ENCODE measurements at places on chromosomes 4 and X. TPM values are rescaled to one million over a fixed set of nuclear protein-coding genes. Genes with fewer than 3 reads are reported as not detected.

DNA sequence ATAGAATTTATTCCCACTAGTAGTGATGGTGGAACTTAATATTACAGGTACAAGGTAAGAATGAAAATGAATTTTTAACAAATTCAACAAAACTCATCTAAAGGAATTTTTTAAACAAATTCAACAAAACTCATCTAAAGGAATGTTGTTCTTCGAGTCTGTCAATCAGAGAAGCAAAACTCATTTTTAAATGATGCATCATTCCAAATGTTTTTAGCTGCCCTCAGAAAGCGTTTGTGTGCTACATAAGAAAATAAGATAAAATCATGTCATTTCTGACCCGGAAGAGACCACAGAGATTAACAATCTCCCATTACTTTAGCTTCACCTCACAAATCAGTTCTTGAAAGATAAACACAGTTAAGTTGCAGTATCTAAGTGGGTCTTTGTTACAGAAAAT is 129.4 kb downstream of the REELD1 start:
- peaks cover 4% of the 10 kb centered on the region for H3K4me1 ChIP-seq
- no peaks in the 10 kb centered on the region for H3K27me3 ChIP-seq
- no peaks in the 10 kb centered on the region for H3K36me3 ChIP-seq
- H3K4me3 ChIP-seq = no peak overlapping the region

- no peak for DNase-seq
- no peaks in the 10 kb centered on the region for H3K4me1 ChIP-seq
- H3K27ac ChIP-seq = no peak overlapping the region
- no peaks in the 10 kb centered on the region for H3K36me3 ChIP-seq
- no peaks in the 10 kb centered on the region for H3K27me3 ChIP-seq
These were observed 282.2 kb upstream of the SLIT2 start for GRCh38 chr4:19969492-19969891.

DNA sequence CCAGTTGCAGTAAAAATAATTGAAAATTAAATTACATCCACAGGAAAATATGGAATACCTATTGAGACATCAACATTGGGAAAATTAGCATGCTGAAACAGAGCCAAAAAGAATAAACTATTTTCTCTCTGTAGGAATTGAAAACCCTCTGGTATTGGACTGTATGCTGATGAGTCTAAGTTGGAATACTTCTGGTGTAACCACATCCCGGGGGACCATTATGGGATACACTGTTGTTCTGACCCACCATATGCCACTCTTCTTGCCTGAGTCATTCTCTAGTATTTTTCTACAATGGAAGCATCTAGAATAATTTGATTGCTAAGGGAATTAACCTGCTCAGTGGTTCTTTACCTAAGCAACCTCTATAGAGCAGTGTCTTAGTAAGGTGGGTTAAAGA is 640.7 kb upstream of the AGA start:
- no peaks in the 10 kb centered on the region for H3K4me1 ChIP-seq
- no peak overlapping the region for H3K4me3 ChIP-seq
- H3K27me3 ChIP-seq = no peaks in the 10 kb centered on the region
- DNase-seq = no peak
- H3K36me3 ChIP-seq = no peaks in the 10 kb centered on the region

DNA sequence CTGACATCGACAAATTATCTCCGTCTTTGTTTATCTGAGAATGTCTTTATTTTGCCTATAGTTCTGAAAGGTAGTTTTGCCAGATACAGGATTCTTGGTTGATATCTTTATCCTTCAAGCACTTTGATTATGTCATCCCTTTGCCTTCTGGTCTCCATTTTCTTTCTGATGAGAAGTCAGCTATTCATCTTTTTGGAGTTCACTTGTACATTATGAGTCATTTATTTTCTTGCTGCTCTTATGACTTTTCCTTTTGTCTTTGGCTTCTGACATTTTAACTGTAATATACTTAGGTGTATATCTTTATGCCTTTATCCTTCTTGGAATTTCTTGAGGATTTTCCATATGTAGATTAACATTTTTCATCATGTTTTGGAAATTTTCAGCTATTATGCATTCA is 51.4 kb downstream of the SHROOM4 start:
- no peaks in the 10 kb centered on the region for H3K36me3 ChIP-seq
- no peak for DNase-seq
- no peak overlapping the region for H3K27ac ChIP-seq
- H3K4me3 ChIP-seq = no peak overlapping the region

DNA sequence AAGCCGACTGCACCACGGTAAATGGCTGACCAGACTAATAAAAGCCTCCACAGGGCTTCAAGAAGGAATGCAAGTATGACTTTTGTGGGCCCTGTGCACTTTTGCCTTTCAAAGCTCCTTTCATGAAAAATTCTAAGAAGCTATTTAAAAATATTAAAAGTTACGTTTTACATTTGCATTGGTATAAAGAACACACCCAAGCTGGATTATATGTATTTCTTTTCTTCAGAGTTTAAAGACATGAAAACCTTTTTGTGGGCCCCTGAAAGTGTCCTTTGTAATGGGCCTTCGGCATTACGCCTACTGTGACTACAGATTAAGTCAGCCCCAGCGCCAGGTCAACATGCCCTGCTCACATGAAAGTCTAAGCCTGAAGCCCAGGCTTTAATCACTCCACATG is 20.5 kb upstream of the ASB5 start:
- no peaks in the 10 kb centered on the region for H3K27me3 ChIP-seq
- H3K4me3 ChIP-seq = no peak overlapping the region
- no peak overlapping the region for H3K27ac ChIP-seq
- DNase-seq = no peak
- H3K36me3 ChIP-seq = peaks cover 28% of the 10 kb centered on the region

- H3K27me3 ChIP-seq = no peaks in the 10 kb centered on the region
- no peak for DNase-seq
- no peak overlapping the region for H3K27ac ChIP-seq
- H3K4me3 ChIP-seq = no peak overlapping the region
These were observed 12.5 kb upstream of the CXCL13 start for GRCh38 chr4:77593101-77593500.

DNA sequence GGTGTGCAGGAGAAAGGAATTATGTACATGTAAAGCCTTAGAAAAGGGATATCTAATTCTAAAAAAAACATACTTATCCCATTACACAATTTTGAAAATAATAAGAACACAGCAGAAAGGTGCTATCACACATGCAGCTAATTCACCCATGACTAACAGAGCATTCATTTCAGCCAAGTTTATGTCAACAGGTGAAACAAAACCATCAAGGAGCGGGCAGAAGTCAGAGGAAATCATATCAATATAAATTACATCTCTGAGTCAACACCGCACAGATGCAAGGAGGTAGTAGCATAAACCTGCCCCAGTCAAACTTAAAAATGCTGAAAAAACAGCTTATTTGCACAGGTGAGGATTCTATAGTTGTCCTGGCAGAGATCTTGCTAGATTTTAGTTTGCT is 197.9 kb downstream of the PRDM5 start:
- H3K36me3 ChIP-seq = no peaks in the 10 kb centered on the region
- H3K27ac ChIP-seq = no peak overlapping the region
- H3K4me1 ChIP-seq = no peaks in the 10 kb centered on the region
- H3K4me3 ChIP-seq = no peak overlapping the region
- DNase-seq = no peak

DNA sequence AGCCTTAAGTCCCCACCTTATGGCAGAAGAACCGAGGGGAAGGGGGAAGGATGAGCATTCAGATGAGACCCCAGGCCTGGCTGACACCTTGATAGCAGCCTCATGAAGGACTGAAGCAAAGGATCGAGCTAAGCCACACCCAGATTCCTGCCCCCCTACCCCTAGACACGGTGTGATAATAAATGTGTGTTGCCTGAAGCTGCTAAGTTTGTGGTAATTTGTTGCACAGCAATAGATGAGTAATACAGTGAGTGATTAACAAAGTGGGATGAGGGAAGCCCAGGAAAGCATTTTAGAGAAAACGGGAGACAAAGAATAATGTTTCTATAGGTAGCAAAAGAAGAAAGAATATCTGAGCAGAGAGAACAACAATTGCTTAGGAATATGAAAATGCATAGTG is 404.2 kb downstream of the MID1IP1 start:
- H3K27ac ChIP-seq = no peak overlapping the region
- H3K27me3 ChIP-seq = no peaks in the 10 kb centered on the region
- no peaks in the 10 kb centered on the region for H3K36me3 ChIP-seq
- H3K4me1 ChIP-seq = peaks cover 5% of the 10 kb centered on the region

GRCh38 chr4:78024085-78024484 is 33.0 kb upstream of the FRAS1 start:
- H3K4me1 ChIP-seq = peaks cover 13% of the 10 kb centered on the region
- H3K36me3 ChIP-seq = no peaks in the 10 kb centered on the region
- H3K27ac ChIP-seq = no peak overlapping the region

DNA sequence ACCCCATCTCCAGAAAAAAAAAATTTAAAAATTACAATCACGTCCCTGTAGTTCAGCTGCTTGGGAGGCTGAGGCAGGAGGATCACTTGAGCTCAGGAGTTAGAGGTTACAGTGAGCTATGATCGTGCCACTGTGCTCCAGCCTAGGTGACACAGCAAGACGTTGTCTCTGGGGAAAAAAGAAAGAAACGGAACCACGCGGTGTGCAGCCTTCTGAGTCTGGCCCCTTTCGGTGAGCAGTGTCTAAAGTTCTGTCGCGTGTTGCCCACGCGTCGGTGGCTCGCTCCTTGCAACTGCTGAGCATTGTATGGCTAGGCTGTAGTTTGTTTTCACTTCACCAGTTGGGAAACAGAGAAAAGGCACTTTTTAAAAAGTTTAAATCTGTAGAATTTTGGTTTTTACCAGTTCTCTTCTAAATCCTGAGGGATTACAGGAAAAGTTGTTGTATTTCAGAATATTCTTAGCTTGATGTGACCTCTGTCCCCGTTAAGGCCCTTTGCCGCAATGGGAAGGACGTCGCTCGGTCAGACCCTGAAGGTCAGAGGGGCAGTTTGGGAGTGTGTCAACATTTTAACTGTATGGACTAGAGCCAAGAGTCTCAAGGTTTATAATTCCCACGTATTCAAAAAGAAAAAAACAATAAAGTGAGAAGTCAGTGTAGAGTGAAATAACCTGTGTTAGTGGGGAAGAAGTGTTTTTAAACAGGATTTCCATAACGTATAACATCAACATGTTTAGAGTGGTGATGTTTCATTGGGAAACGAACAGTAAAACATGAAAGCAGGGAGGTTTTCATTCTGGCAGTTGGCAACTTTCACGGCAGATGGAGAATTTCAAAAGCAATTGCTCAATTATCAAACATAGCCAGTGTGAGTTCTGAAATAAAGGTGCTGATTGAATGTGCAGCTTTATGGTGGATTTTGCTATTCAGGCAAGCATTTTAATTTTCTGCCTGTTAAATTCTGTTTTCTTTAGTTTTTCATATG is 45.8 kb upstream of the MSANTD1 start:
- H3K4me3 ChIP-seq = no peak overlapping the region
- no peak overlapping the region for H3K27ac ChIP-seq
- no peaks in the 10 kb centered on the region for H3K4me1 ChIP-seq
- peaks cover 75% of the 10 kb centered on the region for H3K36me3 ChIP-seq
- peak; percentile 12 for DNase-seq

- H3K27ac ChIP-seq = no peak within 1 kb of the TSS
- peaks cover 17% of the 10 kb centered on the region for H3K27me3 ChIP-seq
- peak; percentile 87 for DNase-seq
- H3K36me3 ChIP-seq = no peaks in the 10 kb centered on the region
- no peaks in the 10 kb centered on the region for H3K4me1 ChIP-seq
- H3K4me3 ChIP-seq = peak within 1 kb of the TSS; percentile 76
These were observed at the start of gene TCEAL3 for GRCh38 chrX:103607364-103608305. Gene TCEAL3, plus strand, starts transcription at chrX:103607963. Its CDS starts 1,102 bp downstream, at chrX:103609065.

GRCh38 chr4:10033191-10033881 is 12.0 kb upstream of the SLC2A9 start:
- no peak overlapping the region for H3K27ac ChIP-seq
- H3K36me3 ChIP-seq = no peaks in the 10 kb centered on the region
- no peaks in the 10 kb centered on the region for H3K27me3 ChIP-seq
- peaks cover 9% of the 10 kb centered on the region for H3K4me1 ChIP-seq
- no peak overlapping the region for H3K4me3 ChIP-seq

GRCh38 chr4:57077550-57078343 is 32.4 kb downstream of the IGFBP7 start:
- no peaks in the 10 kb centered on the region for H3K27me3 ChIP-seq
- peak; percentile 72 for DNase-seq
- H3K4me3 ChIP-seq = no peak overlapping the region

Gene SOWAHD
- total RNA-seq = 2.7 TPM

Gene RHOH
- 11.7 TPM for total RNA-seq

Gene TTC29
- total RNA-seq = 6.5 TPM

Gene CXXC4
- 5.6 TPM for total RNA-seq

Gene TSPAN6
- total RNA-seq = 87.5 TPM

Gene RENBP
- total RNA-seq = 13.9 TPM

Gene IL2
- total RNA-seq = not detected

Gene EXOC1L
- not detected for total RNA-seq

Gene PAGE1
- total RNA-seq = not detected

All from endodermal cell (in vitro differentiated cells).